Effector CD4-positive, alpha-beta T cell (primary cell): ENCODE measurements at places on chromosomes 4 and X.

GRCh38 chr4:8396762-8397406 is 43.6 kb downstream of the ACOX3 start:
- no peak for DNase-seq

- no peak for DNase-seq
Measured at GRCh38 chr4:1169171-1169671, 3.2 kb downstream of the SPON2 start.

DNA sequence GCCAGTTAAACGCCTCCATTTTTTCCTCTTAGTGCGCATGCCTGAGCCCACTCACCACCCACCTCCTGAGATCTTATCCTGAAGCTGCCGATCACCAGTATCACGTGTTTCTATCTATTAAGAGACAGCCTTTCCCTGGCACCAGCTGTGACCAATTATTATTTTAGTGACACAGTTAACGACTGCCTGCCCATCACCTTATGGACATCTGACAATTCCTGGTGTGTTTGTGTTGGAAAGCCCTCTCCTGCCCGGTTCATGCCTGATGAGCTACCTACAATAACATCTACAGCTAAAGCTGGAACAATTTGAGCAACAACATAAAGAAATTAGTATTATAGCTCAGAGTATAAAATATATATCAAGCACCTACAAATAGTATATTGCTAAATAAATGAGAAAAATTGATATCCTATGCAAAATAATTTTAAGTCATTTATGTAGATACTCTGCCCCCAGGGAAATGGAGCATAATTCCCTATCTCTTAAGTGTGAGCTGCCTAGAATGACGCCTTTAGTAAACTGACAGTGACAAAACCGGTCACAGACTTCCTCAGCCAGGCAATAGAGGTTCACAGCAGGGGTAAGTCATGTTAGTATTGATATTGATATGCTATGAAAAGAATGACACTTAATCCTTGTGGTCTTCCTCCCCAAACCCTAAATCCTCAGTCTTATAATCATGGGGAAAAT is 862.2 kb downstream of the TRAM1L1 start:
- no peak for DNase-seq

- no peak for DNase-seq
Measured at GRCh38 chr4:122170775-122171174, 18.6 kb downstream of the BLTP1 start.

- DNase-seq, result no peak
Measured at GRCh38 chrX:46693149-46693548, 65.8 kb downstream of the SLC9A7 start.

DNA sequence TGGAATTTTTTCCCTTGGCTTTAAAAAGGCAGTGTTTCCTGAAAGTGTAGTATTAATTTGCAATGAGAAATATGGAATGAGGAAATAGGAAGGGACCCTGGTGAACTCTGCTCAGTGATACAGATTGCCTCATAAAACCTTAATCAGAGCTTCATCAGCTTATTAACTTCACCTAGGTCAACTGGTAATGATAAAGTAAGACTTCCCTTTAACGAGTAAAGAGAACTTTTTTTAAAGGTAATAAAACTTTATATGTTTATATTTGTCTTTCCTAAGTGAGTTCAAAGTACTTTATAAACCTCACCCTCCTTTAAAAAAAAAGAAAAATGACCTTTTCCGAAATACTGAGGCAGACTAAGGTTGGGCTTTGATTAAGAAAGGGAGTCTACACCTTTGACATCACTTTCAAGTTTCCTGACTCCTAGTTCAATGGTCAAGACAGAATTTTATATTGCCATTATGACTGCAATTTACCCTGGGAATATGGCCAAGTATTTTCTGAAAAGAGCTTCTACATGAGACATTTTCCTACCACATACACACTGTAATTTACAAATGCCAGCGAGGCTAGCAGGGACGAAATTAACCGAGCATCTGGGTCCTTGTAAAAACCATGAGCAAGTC is 706.3 kb upstream of the TENM3 start:
- no peak for DNase-seq

DNA sequence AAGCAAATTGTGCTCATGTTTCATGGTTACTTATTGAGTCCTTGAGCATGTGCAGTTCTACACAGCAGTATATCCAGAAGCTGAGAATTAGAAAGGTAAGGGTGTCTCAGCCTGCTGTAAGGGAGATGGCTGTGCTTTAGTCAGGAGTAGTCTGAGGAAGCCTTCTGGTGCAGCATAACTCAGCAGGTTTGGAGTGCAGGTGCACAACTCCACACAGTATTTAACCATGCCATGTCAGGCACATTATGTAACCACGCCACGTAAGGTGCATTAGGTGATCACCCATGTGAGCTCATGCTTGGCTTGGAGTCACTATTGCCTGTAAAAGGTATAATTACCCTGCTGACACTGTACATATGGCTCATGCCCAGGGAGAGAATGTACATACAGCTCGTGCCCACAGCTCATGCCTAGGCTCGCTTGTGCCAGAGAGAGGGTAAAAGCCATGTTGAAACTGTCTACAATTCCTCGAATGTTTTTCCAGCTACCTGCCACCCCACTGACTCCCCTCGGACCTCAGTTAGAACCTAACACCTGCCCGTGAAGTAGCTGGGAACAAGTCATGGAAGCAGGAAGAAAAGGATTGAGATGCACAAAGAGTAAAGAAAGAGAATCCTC is 37.8 kb downstream of the UCHL1 start:
- DNase-seq, result peak; percentile 6

DNA sequence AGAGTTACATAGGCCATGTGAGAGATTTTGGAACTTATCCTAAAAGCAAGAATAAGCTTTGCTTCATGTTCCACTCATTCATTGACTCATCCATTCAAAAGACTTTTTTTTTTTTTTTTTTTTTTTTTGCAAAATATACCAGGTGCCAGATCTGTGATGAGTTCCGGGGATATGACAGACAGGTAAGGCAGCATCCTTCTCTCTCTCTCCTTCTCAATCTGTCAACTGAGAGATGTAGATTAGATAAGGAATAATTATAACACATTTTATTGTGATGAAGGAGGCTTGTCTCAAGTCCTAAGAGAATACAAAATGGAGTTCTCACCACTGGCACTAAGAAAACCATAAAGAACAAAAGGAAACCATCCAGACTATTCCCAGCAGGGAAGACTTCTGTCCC is 190.2 kb upstream of the CPEB2 start:
- DNase-seq, result no peak

DNA sequence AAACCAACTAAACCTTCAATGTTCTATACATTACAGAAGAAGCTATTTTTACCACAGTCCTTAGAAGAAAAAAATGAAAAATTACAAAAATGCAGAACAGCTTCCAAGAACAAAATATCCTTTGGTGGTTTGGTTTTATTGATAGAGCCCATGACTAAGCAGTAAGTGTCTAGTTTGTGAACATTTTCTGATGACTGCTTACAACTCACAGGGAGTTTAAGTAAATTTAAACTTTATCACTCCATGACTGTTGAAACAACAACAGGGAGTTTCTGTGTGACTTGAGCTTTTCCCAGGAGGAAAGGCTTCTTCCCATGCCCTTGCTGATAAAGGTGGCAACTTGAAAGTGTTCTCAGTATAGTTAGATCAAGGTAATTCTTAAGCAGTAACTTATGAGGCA is 2.9 kb downstream of the PF4 start:
- DNase-seq, result no peak

GRCh38 chrX:18674417-18674787 is 2.5 kb upstream of the RS1 start:
- peak; percentile 12 for DNase-seq

GRCh38 chr4:48777739-48778138 is 2.3 kb downstream of the FRYL start:
- DNase-seq, result no peak

GRCh38 chr4:144633215-144633614 is 12.7 kb upstream of the HHIP start:
- DNase-seq, result no peak

- DNase-seq, result no peak
Measured at GRCh38 chr4:37872310-37872988, 18.4 kb upstream of the TBC1D1 start.

GRCh38 chrX:44873415-44874276 is 658 bp downstream of the KDM6A start:
- peak; percentile 50 for DNase-seq

- no peak for DNase-seq
Measured at GRCh38 chrX:10103023-10103422, 53.8 kb upstream of the CLCN4 start.

GRCh38 chr4:20474119-20474518 is 222.4 kb downstream of the SLIT2 start:
- DNase-seq, result no peak

DNA sequence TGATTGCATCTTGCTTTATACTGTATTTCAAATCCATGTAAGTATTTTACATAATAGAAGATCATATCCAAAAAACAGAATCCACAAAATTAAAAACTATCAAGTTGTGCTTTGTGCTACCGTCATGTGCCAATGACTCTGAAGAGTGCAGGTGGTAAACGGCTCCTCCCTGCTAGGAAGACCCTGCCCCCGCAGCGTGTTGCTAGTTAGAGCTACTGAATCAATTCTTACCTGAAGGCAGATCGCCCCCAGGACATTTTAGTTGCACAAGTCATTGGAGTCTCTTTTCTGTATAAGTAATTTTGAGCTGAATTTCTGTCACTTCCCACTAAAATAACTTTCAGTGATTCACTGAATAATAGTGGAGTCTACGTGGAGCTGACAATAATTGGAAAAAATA is 599.5 kb upstream of the ZFP42 start:
- no peak for DNase-seq

- DNase-seq, result no peak
Measured at GRCh38 chr4:75686346-75686745, 13.1 kb upstream of the G3BP2 start.

DNA sequence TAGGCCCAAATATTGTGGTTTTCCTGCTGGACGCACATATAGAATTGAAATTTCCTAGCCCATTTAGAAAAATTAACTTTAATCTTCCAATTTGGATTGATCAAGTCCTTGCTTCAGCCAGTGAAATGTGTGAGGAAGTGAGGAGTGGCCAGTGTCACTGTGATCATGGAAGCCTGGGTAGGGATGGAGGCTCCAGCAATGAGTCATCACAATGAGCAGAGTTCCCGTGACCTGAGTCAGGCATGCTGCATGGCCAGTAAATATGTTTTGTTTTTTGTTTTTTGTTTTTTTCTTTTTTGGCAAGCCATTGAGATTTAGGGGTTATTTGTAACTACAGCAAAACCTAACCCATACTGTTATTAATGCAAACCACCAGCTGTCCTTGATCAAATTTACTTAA is 52.1 kb downstream of the IDS start:
- no peak for DNase-seq

DNA sequence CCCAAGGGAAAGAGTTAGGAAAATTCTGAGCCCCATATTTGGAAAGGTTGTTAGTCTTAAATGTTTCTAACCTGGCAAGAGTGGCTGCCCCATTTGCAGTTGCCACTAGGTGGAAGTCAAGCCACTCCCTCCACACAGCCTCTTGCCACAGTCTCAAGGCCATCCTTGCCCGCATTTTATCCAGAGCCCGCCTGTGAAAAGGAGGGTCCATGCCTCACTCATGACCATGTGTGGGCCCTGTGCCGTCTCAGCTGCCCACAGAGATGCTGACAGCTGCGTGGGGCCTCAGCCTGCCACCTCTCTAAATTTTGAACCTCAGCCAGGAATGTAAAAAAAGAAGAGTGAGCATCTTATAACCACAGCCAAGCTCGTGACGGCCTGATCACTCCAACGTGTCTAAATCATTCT is 201.5 kb upstream of the FAM241A start:
- DNase-seq, result no peak
